ENCODE measurements at places on chromosomes 4 and X.

GRCh38 chr4:96356591-96357370 is 516.9 kb downstream of the PDHA2 start:
- DNase-seq: no peak

DNA sequence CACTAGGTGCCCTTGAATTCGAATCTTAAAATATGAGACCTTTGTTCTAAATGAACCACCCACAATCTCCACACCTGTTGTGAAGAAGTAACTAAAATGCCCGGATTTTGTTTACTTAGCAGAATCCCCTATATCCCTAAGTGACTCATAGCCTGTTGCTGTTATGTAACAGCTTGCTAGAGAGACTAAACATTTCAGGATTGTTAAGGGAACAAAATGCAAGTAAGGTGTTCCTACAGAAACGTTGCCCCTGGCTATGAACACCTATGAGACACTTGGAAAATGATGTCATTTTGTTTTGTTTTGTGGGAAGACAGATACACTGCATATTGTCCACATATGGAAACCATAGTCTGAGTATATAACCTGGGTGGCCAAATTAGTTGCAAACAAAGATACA is 24.2 kb upstream of the MXRA5 start:
- DNase-seq: no peak

- no peak for DNase-seq
These were observed 85.0 kb upstream of the MTM1 start for GRCh38 chrX:150483356-150483985.

DNA sequence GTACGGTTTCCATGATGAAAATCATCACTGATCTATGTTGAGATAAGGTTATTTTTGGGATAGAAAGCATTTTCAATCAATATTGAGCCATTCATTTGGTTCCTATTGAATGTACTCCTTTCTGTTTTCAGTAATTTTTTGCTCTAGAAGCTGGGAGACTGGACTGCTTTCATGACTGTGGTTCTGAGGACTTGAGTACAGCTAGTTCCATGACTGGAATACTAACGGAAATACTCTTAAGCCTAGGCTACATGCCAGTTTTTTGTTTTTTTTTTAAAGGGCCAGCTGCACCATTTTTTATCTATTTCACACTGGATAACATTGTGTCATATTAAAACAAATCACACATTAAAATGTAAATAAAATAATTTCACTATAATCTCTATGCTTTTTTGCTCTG is 16.7 kb downstream of the PRR32 start:
- DNase-seq: no peak

- DNase-seq: no peak
These were observed 38.9 kb downstream of the ATP8A1 start for GRCh38 chr4:42618023-42618422.

GRCh38 chr4:2395038-2395437 is 23.4 kb downstream of the ZFYVE28 start:
- no peak for DNase-seq

DNA sequence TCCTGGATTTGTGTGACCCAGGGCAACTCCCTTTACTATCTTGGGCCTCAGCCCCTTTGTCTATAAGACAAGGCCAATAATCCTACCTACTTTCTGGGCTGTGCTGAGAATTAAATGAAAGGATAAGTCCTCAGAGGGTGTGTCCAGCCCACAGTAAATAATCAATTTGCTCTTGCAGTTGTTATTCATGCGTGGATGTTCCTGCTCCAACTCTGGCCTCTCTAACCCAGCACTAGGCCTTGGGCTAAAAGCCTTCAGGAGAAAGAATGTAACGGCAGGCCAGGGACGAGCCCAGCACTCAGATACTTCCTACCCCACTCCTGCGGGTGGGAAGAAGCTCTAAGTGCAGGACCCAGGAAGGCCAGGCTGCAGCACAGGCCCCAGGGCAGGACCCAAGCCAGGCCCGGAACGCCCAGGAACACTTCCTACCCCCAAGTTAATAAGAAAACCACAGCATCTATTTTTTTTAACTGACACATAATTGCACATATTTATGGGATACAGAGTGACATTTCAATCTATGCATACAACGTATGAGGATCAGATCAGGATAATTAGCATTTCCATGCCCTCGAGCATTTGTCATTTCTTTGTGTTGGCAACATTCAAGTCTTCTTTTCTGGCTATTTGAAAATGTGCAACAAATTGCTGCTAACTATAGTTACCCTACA is 179.6 kb upstream of the RBPJ start:
- DNase-seq: no peak

Data from occipital lobe (tissue), 3 donors.